ENCODE measurements at places on chromosomes 3 and 15.

GRCh38 chr15:70181626-70182255 lies 84.0 kb upstream of the TLE3 start:
- no peak for DNase-seq

- no peak for DNase-seq
Measured at GRCh38 chr15:93274257-93274656, 185.2 kb upstream of the RGMA start.

DNA sequence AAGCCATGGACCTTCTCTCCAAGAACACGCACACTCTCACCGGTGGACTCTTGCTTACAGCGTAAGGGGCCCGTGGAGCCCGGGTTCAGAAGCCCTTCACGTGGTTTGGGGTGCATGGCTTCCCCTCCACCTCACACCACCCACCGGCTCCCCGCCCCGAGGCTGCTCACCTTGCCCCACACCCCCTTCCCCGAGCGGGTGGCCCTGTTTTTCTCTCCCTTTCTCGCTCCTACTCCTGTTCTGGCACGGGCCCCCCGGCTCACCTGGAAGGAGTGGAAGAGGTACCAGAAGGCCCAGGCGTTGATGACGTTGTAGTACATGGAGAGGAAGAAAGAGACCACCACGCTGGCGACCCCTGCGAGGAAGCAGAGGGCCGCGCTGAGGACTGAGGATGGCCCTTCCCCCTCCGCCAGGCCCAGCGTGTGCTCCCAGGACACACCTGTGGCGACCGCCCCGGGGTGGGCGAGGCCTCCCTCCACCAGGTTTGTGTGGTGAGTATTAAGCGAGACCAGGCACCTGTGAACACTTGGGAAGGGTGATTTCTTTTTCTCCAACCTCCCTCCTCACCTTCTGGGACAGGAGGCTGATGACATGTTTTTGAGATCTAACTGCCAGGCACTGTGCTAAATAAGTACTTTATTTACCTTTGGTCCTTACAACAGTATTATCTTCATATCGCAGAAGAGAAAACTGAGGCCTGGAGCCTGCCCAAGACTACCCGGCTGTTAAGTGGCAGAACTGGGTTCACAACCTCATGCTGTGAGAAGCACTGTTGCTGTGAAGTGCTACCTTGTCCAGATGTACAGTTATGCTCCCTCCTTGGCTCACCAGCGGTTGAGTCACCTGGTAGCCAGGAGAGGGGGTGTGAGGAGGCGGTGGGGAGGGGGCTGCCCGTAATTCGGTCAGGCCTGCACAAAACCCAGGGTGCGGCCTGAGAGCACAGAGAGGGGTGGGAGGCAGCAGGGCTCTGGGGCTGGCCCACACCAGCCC lies 16.3 kb downstream of the SLC6A20 start:
- DNase-seq: no peak

GRCh38 chr3:20225769-20226168 lies 39.8 kb upstream of the SGO1 start:
- DNase-seq: peak; percentile 0

DNA sequence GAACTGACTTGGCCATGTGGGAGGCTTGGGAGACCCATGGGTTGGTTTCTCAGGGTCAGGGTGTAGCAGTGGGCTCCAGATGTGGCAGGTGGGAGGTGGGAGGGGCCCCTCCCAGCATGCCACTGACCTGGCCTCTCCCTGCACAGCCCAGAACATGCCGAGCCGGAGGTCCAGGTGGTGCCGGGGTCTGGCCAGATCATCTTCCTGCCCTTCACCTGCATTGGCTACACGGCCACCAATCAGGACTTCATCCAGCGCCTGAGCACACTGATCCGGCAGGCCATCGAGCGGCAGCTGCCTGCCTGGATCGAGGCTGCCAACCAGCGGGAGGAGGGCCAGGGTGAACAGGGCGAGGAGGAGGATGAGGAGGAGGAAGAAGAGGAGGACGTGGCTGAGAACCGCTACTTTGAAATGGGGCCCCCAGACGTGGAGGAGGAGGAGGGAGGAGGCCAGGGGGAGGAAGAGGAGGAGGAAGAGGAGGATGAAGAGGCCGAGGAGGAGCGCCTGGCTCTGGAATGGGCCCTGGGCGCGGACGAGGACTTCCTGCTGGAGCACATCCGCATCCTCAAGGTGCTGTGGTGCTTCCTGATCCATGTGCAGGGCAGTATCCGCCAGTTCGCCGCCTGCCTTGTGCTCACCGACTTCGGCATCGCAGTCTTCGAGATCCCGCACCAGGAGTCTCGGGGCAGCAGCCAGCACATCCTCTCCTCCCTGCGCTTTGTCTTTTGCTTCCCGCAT lies 7.9 kb upstream of the STAB1 start:
- no peak for DNase-seq

DNA sequence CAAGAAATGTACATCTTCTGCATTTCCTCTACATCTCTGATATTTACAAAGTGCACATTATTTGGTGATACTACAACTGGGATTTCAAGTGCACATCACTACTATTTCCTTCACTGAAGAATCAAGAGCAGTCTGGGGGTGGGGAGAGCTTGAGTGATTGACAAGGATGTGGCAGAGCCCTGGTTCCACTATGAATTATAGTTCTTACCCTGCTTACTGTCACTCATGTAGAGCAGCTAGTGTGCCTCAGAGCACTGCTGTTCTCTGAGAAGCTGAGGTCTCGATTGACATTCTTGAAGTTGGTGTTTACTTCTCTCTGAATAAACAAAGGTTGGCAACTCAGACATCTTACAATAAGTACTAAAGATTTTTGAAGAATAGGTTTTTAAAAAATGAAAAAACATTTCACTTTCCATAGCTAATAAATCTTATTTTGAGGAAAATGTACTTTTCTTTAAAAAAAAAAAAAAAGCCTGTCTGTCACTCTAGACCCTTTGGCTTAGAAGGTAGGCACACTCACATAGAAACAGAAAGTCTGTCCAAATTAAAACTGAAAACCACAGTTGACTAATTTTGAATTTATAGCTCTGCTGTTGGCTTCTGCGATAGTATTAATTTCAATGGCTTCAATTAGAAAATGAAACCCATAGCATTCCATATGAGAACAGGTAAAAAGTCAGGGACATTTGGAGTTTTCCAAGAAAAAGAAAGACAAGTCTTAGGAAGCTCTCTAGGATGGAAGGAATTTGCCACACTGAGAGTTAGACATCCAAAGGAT lies 5.6 kb downstream of the GREM1 start:
- no peak for DNase-seq

DNA sequence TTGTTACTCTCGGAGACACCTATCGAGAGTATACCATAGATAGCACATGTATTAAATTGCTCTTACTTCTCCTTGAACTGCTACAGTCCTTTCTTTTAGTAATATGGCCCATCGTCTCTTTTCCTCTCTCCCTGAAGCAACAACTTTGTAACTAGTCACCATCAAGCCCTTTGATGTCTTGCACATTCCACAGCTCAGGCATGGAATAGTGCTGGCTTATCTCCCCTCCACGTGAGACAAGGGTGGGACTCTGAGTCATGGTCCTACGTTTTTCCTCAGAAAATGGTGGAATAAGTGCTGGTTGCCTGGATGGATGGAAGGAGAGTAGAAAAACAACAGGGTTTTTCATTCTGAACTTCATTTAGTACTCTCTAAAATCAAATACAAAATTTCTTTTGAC lies 163.3 kb upstream of the MBNL1 start:
- no peak for DNase-seq

DNA sequence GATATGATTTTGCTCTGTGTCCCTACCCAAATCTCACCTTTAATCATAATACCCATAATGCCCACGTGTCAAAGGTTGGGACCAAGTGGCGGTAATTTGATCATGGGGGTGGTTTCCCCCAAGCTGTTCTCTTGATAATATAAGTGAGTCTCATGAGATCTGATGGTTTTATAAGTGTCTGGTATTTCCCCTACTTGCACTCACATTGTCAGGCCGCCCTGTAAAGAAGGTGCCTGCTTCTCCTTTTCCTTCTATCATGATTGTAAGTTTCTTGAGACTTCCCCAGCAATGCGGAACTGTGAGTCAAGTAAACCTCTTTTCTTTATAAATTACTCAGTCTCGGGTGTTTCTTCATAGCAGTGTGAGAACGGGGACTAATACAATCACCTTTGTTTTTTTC lies 279.8 kb downstream of the ARPP21 start:
- no peak for DNase-seq

DNA sequence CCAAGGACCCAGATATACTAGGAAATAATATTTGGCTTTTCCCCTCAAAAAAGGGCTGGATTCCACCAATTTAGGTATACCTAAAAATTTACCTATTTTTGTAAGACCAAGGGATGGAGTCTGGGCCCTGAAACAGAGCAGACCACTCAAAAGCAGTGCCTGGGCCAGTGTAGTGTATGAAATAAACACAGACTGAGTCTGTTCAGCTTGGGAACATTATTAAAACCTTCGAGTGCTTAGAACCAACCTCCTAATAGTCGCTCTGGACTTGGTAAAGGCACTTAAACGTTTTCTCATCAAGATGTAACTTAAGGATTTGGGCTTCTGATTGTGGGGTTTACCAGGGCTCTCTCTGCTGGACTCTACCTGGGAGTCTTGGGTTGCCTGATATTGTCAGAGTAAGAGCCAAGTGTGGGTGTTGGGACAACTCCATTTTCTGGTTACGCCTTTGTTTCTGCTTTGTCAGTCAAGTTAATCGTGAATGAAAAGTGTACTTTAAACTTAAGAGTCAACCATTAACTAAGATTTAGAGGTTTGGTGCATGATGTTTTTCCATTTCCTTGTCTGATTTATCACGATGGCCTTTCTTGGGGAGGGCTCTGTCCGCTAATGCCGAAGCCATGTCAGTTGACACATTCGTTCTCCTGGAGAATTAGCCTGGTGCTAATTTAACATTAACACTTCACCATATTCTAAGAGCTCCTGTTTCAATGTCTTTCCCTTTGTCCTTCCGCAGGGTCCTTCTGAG lies 221.0 kb upstream of the TPM1 start:
- no peak for DNase-seq

- no peak for DNase-seq
Measured at GRCh38 chr3:138300647-138301046, 29.0 kb downstream of the NME9 start.

- DNase-seq: no peak
Measured at GRCh38 chr3:131622726-131623125, 120.0 kb upstream of the MRPL3 start.

DNA sequence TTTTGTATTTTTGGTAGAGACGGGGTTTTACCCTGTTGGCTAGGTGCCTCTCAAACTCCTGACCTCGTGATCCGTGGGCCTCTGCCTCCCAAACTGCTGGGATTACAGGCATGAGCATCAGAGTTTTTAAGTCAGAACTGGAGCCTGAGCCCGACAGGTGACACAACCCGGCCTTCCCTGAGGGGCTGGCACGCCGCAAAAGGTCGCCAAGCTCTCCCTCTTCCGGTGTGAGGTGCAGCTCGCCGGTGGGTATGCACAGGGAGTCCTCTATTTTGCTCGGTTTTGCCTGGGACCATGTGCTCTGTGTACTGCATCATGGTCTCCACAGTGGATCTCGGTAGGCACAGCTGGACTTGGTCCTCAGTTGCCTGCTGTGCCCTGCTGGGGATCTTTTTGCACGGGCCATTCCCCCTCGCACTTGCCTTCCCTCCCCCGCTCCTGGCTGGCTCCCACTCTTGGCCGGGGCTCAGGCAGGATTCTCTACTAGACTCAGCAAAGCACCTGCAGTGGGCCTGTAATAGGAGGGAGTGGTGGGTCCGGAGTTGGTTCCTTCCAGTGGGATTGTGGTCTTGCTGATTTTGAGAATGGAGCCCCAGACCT lies 101.2 kb upstream of the KLF13 start:
- peak; percentile 50 for DNase-seq

- no peak for DNase-seq
Measured at GRCh38 chr3:53509494-53509893, 15.1 kb downstream of the CACNA1D start.

DNA sequence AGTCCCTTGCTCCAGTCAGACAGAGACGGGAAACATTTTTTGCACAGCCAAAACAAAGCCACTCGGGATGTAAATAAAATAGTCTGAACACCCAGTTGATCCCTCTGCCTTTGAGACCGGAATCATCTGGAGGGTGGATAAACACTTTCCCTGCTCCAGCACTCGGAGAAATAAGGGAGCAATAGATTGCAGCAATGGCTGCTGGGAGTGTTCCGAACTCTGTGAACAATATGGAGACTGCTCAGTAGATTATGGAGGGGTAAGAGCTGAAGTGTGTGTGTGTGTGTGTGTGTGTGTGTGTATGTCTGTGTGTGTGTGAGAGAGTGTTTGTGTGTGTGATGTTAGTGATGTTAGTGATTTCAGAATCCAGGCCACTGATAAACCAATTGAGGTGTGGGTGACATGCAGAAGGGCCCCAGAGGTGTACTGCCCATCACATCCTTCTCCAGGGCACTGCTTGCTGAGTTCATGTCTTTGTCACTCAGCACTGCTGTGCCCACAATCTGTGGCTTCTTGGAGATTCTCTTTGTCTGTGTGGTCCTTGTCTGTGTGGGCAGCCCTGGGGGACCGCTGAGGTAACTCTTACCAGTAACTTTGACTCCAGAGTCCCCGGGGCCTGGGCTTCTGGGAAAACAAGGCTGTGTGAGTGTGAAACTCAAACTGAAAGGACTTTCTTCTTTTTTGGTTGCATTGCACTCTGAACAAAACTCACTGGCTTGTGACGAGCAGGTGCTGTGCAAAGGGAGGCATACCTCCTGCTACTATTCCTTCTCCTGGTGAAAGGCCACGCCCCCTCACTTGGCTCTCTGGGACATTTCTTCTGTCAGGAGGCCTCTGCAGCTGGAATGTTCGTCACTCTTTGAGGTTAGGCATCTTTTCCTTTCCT lies 23.0 kb downstream of the CRYGS start:
- peak; percentile 8 for DNase-seq

- DNase-seq: no peak
Measured at GRCh38 chr3:12922881-12923431, 81.6 kb upstream of the RPL32 start.

DNA sequence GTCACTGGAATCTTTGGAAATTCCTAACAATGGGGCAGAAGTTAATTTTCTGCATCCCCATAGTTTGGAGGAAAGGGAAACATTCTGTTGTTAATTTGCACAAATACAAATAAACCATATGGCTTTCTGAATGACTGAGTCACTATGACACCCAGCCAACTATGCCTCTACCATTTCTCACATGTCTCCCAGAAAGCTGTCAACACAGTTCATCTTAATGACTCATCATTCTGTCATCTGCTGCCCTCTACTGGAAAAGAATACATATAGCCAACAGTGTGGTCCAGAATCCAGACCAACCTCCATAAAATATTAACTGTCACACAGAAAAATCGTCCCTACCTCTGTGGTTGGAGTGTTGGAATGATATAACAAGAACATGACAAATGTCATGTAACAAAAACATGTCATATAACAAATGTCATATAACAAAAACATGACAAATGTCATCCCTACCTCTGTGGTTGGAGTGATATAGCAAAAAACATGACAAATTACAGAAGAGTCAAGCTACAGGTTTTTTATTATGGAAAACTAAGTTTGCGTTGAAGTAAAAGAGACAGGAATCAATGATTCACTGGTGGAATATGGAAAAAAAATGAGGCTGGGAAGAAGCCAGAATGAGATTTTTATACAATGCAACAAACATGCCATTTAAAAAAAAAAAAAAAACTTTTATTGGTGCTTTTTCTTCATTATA lies 47.7 kb upstream of the GYG1 start:
- DNase-seq: peak; percentile 73

GRCh38 chr15:38300395-38300794 lies 47.8 kb downstream of the SPRED1 start:
- DNase-seq: no peak

Measured in NCI-H345 (cell line).